ENCODE measurements at places on chromosomes 7 and 10.
A peak's percentile ranks its signal among the peaks of the same experiment; 100 is the strongest.

GRCh38 chr10:28139138-28139537 lies 140.3 kb upstream of the ODAD2 start:
- no peak for DNase-seq

GRCh38 chr7:100949933-100950443 lies 654 bp downstream of the MUC3A start:
- DNase-seq = no peak

DNA sequence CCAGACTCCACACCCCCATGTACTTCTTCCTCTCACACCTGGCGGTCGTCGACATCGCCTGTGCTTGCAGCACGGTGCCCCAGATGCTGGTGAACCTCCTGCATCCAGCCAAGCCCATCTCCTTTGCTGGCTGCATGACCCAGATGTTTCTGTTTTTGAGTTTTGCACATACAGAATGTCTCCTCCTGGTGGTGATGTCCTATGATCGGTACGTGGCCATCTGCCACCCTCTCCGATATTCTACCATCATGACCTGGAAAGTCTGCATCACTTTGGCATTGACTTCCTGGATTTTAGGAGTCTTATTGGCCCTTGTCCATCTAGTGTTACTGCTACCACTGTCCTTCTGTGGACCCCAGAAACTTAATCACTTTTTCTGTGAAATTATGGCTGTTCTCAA lies 4.8 kb downstream of the OR2A25 start:
- DNase-seq = no peak

DNA sequence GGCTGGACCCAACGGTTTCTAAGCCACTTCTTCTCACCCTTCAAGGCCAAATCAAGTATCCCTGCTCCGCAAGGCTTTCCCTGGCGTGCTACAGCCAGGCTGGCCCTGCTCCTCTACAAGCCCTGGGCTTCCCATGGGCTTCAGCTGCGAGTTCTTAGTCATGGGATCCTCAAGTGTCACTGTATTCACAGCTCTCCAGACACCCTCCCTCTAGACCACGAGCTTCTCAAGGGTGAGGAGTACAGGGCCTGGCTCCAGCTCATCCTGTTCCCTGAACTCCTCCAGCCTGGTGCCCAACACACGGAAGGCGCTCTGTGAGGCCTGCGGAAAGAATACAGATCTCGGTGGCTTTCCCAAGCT lies 38.8 kb downstream of the FAM53B start:
- no peak for DNase-seq

DNA sequence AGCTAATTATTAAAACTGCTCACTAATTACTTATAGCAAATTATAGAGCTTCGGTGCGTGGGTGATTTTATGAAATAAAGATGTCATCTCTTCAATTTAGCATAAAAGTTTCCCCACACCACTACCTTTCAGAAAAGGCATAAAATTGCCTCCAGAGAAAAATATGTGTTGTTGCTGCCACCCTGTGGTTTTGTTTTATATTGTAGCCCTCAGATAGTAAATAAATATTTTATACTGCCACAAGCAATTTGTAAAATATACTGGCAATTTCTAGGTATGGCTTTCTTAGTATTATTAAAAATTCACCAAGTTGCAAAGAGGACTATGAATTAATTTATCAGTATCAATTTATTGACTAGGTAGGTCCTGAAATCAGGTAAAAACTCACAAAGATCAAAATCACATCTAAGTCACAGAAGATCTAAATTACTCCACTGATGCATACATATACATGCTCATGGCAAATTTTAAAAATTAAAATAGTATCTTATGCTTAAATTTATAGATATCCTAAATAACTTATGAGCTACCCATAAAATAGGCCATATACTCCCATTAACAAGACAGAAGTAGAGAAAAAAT lies 26.5 kb downstream of the ASNS start:
- peak; percentile 25 for DNase-seq

- peak; percentile 64 for DNase-seq
Observed at GRCh38 chr7:66050990-66051448, 24.6 kb upstream of the ASL start.
